ENCODE measurements at places on chromosomes 1 and 21.

- DNase-seq, result no peak
Observed at GRCh38 chr1:155037043-155037442, 3.4 kb downstream of the DCST1 start.

- DNase-seq, result no peak
Observed at GRCh38 chr21:32392299-32392879, 423 bp downstream of the URB1 start.

- no peak for DNase-seq
Observed at GRCh38 chr1:67711855-67712212, 26.8 kb downstream of the GADD45A start.

DNA sequence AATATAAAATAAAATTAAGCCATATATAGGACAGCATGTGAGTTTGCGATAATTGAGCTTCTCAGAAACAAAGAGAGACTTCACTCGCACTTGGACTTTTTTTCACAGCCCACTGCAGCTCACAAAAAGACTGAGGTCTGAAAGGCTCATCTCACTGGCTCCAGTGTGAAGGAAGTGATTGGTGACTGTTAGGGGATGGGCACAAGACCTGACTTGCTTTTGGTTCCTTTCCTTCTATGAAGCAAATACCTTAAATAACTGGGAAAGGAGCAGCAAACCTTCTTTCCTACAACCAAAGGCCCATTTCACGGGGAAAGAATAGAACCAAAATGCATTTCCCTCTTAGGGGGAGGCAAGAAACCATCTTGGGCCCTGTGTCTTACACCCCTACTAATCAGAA, 13.1 kb upstream of the TTLL7 start:
- DNase-seq, result no peak

DNA sequence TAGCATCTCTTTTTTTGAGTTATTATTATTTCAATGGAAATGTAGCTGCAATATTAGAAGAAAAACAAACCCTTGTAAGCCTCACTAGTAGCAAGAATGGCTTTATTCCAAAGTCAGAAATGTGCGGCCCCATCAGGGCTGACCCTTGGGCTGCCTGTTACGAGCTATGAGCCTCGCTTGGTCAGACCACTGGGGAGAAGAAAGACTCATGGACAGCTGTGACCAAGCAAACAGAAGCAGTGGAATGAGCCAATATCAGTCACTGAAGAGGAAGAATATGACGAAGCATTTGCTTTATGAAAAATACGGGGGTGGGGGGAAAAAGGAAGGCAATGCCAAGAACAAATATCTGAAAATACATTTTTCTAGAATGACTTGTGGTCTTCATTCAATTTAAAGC, 504.5 kb downstream of the LMO4 start:
- DNase-seq, result no peak

DNA sequence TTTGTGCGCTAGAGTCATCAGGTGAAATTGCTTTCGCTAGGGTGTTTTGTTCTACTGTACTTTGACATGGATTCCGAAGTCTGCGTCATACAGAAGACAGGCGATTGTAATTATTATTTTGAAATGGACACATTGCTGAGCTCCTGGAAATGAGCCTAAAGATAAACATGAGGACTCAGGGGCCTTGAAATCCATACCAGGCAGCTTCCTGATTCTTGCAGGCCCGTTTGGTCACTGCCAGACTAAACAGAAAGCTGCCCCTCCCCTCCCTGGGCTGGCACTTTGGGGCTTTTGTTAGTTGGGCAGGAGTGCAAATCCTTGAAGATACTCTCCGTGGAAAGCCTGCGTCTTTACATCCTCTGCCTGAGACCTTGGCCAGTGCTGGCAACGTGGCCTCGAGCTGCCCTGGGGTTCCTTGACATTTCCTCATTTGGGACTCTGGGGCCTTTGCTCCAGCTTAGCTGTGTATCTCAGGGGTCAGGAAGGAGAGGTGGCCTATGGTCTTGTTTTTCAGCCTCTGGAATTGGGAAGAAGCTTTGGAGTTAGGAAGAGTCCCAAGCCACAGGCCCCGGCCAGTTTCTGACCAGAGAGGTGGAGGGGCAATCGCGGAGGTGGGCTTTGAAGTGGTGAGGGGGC, 26.9 kb upstream of the KCNE2 start:
- no peak for DNase-seq

GRCh38 chr1:40774266-40774998, 9.2 kb upstream of the KCNQ4 start:
- peak; percentile 14 for DNase-seq

DNA sequence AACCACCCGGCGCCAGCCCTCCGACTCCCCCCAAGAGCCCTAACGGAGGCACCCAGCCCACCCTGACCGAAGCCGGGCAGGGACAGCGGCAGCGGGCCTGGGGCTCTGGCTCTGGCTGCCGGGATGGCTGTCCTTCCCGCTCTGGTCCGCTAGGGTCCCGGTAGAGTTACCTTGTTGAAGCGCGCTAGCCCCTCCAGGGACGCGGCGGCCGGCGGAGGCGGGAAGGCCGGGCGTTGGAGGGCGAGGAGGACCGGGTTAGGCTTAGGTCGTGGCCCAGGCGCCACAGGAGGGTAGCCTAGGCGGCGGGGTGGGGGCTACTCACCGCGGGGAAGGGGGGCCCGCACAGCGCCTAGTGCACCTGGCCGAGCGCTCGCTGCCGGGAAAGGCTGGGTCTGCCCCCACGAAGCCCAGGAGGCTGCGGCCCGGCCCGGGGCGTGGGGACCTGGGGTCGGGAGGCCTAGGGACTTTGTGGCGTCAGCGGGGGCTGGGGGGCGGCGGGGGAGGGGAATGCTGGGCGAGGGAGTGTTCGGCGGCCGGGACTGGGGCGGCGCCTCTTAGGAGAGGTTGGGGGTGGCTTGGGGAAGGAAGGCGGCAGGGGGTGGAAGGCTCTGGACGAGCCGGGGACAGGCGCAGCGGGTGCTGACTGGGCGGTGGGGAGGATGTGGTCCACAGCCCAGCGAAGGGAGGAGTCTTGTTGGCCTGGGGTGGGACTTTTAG, at the start of gene TRIM17:
TSS of gene TRIM17 (minus strand) at position 645 of the 717 bp plus-strand sequence. CDS start 1,789 bp downstream, outside the sequence.
- DNase-seq, result no peak

DNA sequence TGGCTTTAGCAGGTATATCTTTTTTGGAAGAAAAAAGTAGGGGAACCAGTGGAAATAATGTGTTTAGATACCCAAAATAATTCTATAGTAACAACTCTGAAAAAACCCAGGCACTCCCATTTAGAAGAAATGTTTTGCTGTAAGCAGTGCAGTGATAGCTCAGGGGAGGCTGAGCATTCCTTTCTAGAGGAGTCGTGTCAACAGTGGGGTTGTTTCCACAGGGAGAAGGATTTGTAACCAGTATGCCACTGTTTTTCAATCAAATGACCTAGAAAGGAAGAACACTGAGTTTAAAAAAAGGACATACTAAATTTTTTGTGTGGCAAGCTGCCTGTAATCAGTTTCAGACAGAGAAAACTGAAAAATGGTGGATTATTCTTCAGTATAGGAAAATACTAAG, 2.4 kb downstream of the PGD start:
- no peak for DNase-seq

- peak; percentile 63 for DNase-seq
Observed at GRCh38 chr21:41321211-41321907, 4.8 kb downstream of the FAM3B start.

DNA sequence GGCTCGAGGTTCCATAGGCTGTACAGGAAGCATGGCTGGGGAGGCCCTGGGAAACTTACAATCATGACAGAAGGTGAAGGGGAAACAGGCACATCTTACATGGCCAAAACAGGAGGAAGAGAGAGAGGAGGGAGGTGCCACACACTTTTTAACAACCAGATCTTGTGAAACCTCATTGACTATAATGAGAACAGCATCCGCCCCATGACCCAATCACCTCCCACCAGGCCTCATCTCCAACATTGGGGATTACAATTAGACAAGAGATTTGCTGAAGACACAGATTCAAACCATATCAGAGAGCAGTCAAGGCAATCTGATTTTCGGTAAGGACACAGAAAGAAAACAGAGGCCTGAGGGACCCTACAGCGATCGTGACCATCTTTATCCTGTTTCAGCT, 41.7 kb downstream of the TNFRSF9 start:
- no peak for DNase-seq

GRCh38 chr1:12345350-12346217, 115.8 kb downstream of the VPS13D start:
- DNase-seq, result no peak

DNA sequence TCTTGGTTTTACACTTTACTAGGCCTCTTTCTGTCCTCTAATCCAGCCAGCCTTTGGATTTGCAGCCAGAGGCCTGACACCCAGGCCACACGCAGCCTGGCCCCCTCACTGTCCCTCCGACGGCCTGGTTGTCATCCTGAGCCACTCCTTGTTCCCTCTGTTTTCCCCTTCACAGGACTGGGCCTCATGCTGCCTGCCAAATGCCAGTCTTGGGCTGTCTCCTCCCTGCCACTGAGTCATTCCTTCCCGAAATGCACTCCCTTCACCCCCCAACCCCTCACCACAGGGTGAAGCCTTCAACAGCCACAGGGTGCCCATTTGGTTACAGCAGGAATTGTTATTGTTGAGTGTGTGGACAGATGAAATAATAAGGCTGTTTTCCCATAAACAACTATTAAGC, 21.3 kb downstream of the ACOT11 start:
- DNase-seq, result no peak

All from SHP77 treated with DMSO at 0.1 percent for 48 hours (cell line).